ENCODE measurements at places on chromosomes 11 and 22.

DNA sequence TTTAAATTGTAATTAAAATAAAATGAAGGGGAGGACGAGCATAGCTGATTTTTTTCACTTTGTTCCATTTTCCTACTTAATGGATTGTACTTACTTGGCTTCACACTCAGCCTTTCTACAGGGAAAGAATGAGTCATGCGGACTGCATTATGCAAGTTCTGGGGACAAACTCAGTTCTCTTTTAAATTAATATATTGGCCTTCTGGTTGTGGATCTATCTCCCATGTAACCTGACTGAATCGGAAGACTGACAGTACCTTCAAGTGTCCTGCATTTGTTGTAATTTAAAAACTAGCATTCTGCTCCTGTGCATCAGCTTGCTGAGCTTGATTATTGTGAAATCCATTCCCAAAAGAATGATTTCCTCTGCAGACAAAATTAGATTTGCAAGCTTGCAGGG lies 12.2 kb downstream of the OR8D1 start:
- peak; percentile 81 for DNase-seq

DNA sequence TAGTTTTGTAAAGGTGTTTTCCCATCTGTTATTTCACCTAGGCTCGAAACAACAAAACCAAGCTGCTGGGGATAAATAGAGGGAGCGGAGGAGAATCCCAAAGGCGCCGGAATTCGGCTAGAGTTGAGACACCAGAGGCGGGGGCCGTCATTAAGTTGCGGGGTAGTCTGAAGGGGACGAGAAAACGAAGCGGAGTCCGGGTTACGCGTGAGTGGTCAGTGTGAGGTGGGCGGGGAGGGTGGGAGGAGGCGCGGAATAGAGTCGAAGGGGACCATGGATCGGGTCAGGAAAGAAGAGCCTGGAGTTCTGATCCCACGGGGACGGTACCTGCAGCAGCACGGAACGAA lies 361 bp downstream of the SRPRA start:
- no peak for DNase-seq

GRCh38 chr22:31628362-31628761 lies 33.7 kb downstream of the PISD start:
- DNase-seq = no peak

DNA sequence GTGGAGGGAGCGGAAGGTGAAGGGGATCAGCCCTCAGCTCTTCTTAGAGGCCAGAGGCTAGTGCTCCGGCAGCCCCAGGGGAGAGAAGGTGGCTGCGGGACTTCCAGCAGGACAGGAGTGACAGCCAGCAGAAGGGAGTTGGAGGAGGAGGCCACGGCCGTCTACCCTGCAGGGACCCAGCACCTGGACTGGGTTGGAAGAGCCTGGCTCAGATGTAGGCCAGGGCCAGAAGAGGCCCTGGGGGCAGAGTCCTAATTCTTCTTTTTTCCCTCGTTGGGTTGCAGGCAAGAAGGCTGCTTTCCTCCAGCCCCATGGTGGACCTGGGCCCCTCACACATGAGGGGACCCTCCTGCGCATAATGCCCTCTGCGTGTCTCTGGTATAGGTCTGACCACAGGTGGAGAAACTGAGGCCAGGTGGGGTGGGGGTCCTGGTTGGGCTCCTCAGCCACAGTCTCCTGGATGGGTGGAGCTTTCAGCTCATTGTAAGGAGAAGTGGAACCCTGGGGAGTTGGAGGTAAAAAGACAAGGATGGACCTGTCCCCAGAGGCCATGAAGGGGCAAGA lies 2.3 kb upstream of the MCAM start:
- no peak for DNase-seq

GRCh38 chr11:129905402-129905801 lies 10.0 kb upstream of the NFRKB start:
- DNase-seq = no peak

GRCh38 chr11:57527056-57527631 lies 3.4 kb downstream of the TIMM10 start:
- DNase-seq = peak; percentile 75

DNA sequence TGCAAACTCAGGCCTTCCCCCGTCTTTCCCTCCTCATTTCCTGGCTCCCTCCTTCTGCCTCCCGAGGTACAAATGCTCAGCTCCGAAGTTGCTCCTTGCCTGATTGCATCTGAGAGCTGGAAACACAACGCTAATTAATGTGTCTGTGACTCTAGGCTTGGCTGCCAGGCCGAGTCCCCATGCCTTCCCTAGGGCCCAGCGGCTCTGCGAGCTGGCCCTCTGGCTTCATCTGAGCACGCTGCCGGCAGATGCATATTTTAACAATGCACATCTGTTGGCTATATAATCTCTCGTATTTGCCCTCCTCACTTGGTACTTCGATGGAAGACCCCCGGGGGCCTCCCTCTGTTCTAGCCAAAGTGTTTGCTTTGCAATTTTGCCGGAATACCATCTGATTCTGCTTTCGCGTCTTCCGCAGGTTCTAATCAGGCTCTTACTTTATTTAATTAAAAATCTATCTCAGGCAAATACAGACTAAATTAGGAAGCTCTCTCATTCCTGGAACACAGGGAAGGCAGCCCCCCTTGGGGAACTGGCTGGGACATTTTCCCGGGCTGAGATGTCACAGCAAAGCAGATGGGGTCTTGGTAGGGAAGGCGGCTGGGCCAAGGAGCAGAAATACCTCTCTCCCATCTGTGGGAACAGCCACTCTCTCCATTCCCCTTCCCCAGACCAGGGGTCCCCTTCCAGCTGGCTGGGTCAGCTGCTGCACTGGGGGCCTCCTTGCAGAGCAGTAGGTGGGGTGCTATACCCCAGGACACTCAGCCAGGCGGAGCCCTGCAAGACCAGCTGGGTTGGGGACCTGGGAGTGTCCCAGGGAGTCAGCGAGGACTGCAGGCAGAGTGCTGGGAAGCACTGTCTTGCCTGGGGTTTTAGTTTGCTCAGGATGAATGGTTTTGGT lies 162.8 kb downstream of the ST3GAL4 start:
- DNase-seq = no peak

- no peak for DNase-seq
Measured at GRCh38 chr22:27583856-27584255, 217.7 kb downstream of the MN1 start.

- peak; percentile 4 for DNase-seq
Measured at GRCh38 chr11:113778111-113778910, 1.3 kb upstream of the CLDN25 start.

DNA sequence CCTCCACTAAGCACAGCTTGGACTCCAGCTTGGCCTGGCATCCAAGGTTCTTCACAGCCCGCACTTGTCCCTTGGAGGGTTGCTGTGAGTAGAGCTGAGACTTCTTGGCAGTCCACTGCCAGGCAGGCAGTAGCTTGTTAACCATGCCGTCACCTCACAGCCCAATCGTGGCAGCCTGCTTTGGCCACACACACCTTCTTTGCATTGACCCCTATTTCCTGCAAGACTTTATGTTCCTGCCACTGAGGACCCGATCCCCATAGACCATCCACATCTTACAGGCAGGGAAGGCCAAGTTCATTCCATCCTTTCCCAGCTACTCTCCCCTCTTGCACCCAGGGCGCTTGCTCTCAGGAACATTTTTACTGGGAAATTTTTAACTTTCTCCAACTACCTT lies 2.5 kb upstream of the PYGM start:
- DNase-seq = no peak

- DNase-seq = no peak
Measured at GRCh38 chr22:45195616-45196015, 31.9 kb downstream of the NUP50 start.

- DNase-seq = no peak
Measured at GRCh38 chr11:120073196-120073595, 64.7 kb downstream of the TRIM29 start.

DNA sequence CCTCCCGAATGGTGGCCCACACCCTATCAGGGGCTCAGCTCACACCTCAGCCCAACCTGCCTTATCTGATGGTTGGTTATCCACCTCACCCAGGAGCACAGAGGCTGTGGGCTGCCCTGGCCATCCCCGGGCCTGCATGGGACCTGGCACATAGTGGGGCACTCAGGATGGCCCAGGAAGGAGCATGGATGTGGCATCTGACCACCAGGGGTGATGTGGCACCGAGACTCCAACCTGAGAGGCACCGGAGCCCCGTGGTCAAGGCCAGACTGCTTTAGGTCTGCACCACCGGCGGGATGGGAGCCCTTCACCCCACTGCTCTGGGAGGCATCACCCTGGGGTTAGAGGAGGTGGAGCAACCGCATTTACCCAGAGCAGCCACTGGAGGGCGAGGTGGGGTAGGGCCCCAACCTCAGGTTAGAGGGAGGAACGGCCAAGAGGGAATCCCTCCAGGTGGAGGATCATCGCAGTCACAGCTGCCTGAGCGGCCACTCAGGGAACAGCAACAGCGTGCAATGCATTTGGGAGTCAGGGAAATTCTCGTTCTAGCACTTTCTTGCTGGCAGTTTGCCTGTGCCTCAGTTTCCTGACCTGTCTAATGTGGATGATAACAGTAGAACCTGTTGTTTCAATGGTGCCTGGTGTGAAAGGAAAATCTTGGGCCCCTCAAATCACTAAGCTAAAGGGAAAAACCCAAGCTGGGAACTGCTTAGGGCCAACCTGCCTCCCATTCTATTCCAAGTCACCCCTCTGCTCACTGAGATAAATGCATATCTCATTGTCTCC lies 52.9 kb upstream of the CARS1 start:
- peak; percentile 23 for DNase-seq

- DNase-seq = peak; percentile 35
Measured at GRCh38 chr11:9701799-9702198, 37.9 kb downstream of the SWAP70 start.

Measured in fibroblast of the aortic adventitia (primary cell).